H1 (cell line): ENCODE measurements at places on chromosomes 3 and 15. TPM values are rescaled to one million over a fixed set of nuclear protein-coding genes. Genes with fewer than 3 reads are reported as not detected.

ACKR4 gene
- polyA plus RNA-seq: not detected in 2 replicates

RNU6-1 gene
- polyA plus RNA-seq: not detected in 2 replicates

SIDT1 gene
- 0.03 and 0.06 TPM in 2 replicates for polyA plus RNA-seq

ZIC4 gene
- polyA plus RNA-seq: 0.03 and 0.31 TPM in 2 replicates

FOXL2NB gene
- 5.4 and 12.8 TPM in 2 replicates for polyA plus RNA-seq

C2CD4B gene
- polyA plus RNA-seq: 0.12 and 0.41 TPM in 2 replicates

CPNE9 gene
- 6.0 and 7.1 TPM in 2 replicates for polyA plus RNA-seq

ACAN gene
- polyA plus RNA-seq: 0.73 and 1.2 TPM in 2 replicates

SERPINI2 gene
- not detected in 2 replicates for polyA plus RNA-seq

DUOX1 gene
- 1.4 and 2.0 TPM in 2 replicates for polyA plus RNA-seq

ZNF609 gene
- 15.5 and 17.4 TPM in 2 replicates for polyA plus RNA-seq

DLL4 gene
- polyA plus RNA-seq: 0.22 and 0.23 TPM in 2 replicates

SLC51A gene
- 6.3 and 8.3 TPM in 2 replicates for polyA plus RNA-seq

ANKUB1 gene
- not detected in 2 replicates for polyA plus RNA-seq

MEIS2 gene
- 1.2 and 1.3 TPM in 2 replicates for polyA plus RNA-seq
